ENCODE measurements at places on chromosomes 5 and 9.

DNA sequence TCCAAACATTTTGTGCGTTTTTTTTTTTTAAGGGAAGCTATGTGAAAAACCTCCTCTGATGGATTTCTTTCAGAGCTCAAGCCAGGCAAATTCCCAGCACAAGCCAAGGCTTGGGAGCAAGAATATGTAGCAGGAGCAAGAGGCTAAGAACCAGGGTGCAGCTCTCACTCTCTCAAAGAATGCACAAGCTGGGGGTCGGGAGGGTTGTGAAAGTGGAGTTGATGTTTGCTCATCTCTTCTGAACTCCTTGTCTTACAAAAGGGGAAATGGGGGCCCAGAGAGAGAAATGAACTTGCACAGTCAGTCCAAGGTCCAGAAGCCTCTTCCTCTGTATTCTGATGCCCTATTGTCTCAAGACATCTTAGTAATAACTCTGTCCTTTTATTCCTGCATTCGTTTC lies 7.7 kb upstream of the TRAF1 start:
- DNase-seq, result no peak

DNA sequence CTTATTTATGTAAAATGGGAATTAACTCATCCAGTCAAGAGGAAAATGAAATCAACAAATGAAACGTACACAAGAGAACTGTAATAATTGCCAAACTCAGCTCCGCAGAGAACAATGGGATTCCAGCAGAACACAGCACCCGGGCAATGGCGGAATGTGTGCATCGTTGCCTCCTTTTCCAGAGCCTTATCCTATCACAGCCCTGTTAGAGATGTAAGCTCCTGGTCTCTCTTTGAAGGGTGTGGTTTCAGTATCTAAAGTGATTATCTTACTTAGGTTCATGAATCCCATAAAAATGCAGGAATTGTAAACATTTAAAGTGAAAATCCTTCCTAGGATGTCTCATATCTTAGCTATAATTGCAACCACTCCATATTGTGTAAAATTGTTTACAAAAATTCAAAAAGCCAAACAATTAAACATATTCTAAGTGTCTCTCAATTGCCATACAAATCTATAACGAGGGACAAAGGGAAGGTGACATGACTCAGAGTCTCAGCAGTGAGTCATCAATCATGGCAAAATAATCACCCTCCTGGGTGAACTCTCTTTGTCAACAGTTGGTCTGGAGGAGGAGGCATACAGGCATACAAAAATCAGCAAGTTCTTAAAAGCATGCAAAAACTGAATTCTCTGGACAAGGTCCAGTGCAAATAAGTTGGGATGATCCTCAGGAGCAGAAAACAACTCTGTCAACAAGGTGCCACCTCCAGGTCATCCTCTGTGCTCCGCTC lies 22.6 kb downstream of the SEMA5A start:
- no peak for DNase-seq

DNA sequence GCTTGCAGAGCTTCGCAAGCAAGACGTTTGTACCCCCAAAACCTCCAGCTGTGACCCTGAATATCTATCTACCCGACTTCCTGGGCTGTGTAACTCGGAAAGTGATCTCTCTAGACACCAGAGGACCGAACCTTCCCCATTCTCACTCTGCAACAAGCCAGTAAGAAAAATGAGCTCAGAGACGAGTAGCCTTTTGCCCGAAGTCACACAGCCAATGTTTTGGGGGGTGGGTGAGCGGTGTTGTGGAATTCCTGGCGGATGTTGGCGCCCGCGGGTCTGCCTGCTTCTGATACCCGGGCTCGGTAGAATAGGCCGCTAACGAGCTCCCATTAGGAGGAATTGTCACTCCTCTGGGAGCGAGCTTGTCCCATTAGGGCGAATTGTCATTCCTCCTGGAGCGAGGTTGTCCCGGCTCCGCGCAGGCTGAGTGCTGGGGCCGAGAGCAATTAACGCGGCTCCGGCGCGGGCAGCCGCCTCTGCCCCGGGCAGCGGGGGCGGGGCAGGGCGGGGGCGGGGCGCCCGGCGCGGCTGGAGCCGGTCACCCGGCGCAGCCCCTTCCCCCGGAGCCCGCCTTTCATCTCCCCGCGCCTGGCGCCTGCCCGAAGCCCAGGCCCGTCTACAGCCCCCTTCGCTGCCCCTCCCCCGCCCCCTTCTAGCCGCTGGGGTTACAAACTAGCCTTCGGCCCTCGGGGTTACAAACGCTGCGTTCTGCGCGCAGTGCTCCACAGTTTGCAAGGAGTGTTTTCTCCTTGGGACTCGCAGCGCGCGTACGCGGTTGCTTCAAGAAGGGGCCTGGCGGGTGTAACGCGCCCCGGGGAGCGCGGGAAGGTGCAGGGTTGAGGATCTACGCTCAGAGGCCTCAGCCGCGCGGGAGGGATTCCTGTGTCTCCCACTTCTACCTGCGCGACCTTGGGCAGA lies 3.5 kb upstream of the MSX2 start:
- DNase-seq, result no peak

- no peak for DNase-seq
Observed at GRCh38 chr9:124409410-124409809, 5.8 kb downstream of the PSMB7 start.

- no peak for DNase-seq
Observed at GRCh38 chr9:10534850-10535249, 78.0 kb downstream of the PTPRD start.

DNA sequence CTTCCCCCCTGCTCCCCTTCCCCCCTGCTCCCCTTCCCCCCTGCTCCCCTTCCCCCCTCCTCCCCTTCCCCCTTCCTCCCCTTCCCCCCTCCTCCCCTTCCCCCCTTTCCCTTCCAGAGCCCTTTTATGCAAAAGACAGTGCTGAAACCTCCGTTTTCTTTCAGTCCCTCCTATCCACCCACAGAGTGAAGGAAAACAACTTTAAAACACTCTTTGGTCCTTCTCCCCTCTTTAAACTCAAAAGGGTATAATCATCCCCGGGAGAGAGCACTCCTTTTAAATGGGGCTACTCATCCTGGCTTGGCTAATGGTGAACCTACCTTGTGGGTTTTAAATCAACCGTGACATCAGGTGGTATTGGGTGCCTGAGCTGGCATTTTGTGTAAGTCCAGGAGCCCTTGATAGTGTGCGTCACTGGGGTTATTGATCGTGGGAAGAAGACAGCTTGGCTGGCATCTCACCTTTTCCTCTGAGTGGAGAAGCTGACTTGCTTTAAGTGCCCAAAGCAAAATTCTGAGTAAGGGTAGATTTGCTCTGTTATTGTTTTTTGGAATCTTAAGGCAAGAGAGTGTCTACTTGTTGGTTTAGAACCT lies 2.7 kb downstream of the LARP1 start:
- no peak for DNase-seq
